ENCODE measurements at places on chromosomes 3 and 15.
A peak's percentile ranks its signal among the peaks of the same experiment; 100 is the strongest.

- no peak for DNase-seq
Measured at GRCh38 chr15:79930516-79930915, 33.7 kb upstream of the MTHFS start.

DNA sequence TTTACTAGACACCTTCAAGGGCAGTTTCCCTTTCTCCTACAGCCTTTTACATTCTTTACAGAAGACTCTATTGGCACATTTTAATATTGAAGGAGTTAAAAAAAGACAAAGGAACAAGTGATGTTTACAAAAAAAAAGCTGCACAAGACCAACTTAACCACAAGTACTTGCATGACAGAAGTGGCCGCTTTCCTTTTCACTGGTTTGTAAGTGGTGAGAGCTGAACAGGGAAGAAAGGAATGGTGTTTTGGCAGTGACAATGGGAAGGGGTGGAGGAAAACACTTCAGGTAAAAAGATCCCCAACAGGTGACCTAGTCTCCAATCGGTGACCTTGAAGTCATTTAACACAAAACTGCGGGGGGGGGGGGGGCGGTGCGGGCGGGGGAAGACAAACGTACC lies 1.1 kb downstream of the WDR72 start:
- DNase-seq, result no peak

- peak; percentile 21 for DNase-seq
Measured at GRCh38 chr3:32733631-32734229, 48.7 kb downstream of the CNOT10 start.

GRCh38 chr3:14209581-14210289 lies 31.1 kb downstream of the LSM3 start:
- DNase-seq, result no peak

DNA sequence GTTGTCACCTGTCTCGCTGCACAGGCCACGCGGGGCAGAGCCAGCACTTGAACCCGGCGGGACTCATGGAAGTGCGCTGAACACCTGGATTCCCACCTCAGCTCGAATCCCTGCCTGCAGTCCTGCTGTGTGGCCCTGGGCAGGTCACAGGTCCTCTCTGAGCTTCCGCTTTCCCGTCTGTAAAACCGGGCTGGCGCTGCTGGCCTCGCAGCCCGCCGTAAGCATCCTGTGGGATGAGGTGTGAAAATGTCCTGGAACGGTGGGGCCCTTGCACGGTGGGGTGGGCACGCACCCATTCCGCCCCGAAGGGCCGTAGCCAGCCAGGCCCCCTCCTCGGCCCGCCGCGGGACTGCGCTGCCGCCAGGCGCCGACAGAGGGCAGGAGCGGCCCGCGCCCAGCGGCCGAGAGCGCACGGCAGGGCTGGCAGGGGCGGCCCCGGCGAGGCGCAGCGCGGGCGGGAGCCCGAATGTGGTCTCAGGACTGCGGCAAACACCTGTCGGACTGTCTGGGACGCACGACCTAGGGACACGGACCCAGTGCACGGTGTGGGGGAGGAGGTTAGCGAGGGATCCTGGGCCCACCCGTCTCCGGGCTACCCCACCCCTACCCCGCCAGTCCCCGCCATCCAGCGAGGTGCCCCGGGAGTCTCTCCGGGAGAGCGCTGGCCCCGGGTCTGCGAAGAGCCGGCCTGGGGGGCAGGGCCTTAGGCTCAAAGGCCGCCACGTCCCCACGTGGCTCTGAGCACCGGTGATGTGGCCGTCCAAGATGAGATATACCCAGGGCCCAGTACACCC lies 40.4 kb downstream of the DNAJB8 start:
- peak; percentile 60 for DNase-seq

DNA sequence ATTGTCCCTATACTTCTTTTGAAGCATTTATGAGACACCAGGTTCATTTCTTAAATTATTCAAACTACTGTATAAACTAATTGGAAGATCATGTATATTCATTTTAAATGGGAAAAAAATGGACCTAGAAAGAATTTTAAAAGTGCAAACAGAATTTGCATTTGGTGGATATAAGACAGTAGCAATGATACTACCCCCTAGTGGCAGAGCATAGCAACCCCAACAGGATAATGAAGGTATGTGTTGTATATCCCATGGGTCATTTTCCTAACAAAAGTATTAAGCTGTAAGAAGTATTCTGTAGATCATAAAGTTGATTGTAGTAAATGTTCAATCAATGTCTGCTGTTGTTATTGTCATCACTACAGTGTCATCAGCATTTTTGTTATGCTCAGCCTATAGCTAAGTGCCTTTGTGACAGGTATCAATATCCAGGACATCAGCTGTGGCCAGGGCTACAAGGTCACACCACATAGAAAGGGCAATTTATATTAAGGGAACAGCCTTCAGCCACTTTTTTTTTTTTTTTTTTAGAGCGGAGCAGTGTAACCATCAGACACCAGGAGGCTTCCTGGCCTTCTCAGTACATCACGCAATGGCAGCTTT lies 175.8 kb downstream of the FOXB1 start:
- peak; percentile 17 for DNase-seq

GRCh38 chr15:83323296-83323711 lies 38.8 kb upstream of the BNC1 start:
- DNase-seq, result no peak

DNA sequence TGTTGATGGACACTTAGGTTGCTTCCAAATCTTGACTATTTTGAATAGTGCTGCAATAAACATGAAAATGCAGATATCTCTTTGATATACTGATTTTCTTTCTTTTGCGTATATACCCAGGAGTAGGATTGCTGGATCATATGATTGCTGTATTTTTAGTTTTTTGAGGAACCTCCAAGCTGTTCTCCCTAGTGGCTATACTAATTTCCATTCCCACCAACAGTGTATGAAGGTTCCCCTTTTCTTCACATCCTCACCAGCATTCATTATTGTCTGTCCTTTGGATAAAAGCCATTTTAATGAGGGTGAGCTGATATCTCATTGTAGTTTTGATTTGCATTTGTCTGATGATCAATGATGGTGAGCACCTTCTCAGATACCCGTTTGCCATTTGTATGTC lies 12.5 kb downstream of the PATL2 start:
- no peak for DNase-seq

- DNase-seq, result no peak
Measured at GRCh38 chr15:74385733-74386132, 18.3 kb upstream of the CYP11A1 start.

GRCh38 chr3:30353711-30354467 lies 252.5 kb upstream of the TGFBR2 start:
- DNase-seq, result no peak

GRCh38 chr15:34993877-34994276 lies 5.8 kb upstream of the ZNF770 start:
- DNase-seq, result no peak

- no peak for DNase-seq
Measured at GRCh38 chr3:37785736-37786135, 75.9 kb upstream of the CTDSPL start.

- no peak for DNase-seq
Measured at GRCh38 chr3:106172101-106172500, 303.3 kb upstream of the CBLB start.

DNA sequence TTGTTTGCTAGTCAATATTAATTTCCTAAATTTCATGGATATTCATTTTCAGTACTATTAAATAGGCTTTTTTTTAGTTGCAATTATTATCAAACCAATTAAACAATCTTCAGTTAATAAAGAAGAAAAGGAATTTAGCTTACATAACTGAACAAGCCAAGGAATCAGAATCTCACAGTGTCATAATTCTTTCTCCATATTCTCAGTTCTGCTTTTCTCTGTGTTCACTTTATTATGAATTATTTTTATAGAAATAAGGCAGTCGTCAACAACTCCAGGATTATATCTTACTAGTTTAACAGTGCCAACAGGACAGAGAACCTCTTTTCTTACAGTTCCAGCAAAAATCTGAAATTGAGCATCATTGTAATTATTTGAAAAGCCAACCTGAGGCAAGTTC lies 221.7 kb downstream of the CGGBP1 start:
- no peak for DNase-seq

GRCh38 chr3:83662381-83662960 lies 1296.3 kb upstream of the CADM2 start:
- DNase-seq, result no peak

- DNase-seq, result no peak
Measured at GRCh38 chr3:46866720-46867549, 3.7 kb upstream of the MYL3 start.

- no peak for DNase-seq
Measured at GRCh38 chr15:56047354-56047753, 53.9 kb upstream of the NEDD4 start.

GRCh38 chr15:43370310-43370974 lies 401 bp downstream of the ZSCAN29 start:
- DNase-seq, result peak; percentile 37

GRCh38 chr15:78302579-78303312 lies 3.3 kb upstream of the SKIC8 start:
- DNase-seq, result no peak

DNA sequence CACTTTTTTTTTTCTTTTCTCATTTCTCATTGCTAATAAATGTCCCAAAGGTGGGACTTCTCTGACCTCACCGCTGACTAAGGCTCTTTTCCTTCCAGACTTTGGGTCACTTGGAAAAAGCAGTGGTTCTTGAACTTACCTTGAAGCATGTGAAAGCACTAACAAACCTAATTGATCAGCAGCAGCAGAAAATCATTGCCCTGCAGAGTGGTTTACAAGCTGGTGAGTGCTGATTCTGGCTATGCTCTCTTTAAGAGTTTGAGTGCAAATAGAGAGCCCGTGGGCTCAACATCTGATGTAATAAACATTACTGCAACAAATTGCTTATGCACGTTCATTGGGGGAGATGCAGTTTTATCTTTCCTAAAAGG lies 2.0 kb downstream of the BHLHE40 start:
- no peak for DNase-seq

Measured in neuronal stem cell (in vitro differentiated cells).